A549 (cell line): ENCODE measurements at places on chromosomes 2 and 18.

DNA sequence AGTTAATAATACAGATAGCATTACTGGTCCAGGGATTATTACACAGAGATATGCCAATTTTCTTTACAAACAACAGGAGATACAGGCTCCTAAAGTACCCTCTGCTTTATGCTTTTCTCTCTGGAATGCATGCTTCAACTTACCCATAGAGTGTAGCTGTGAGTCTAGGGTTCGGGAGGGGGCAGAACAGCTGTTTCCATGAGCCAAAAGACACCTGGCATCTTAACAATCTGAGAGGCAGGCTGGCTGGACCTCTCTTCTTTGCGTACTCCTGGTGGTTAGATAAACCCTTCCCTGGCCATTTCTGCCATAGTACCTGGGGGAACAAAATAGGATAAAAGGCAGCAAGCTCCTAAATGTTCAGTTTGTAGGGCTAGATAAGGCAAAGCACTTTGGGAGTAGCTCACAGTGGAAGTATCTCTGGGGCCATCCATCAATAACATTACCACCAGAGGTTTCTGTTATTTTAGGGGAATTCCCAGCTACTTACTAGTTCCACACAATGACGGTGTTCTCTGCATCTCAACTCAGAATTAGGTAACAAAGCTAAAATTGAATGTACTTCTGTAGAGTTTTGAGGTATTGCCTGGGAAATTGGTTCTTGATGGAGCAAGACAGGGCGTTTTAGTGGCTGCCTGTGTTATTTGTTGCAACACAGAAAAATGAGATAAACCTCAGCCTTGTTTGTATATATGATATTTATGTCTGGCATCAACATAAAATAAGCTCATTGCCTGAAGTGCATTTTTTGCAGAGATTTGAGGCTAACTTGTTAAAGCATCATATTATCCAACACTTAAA lies 6.2 kb upstream of the CCDC85A start:
- no peak for DNase-seq

DNA sequence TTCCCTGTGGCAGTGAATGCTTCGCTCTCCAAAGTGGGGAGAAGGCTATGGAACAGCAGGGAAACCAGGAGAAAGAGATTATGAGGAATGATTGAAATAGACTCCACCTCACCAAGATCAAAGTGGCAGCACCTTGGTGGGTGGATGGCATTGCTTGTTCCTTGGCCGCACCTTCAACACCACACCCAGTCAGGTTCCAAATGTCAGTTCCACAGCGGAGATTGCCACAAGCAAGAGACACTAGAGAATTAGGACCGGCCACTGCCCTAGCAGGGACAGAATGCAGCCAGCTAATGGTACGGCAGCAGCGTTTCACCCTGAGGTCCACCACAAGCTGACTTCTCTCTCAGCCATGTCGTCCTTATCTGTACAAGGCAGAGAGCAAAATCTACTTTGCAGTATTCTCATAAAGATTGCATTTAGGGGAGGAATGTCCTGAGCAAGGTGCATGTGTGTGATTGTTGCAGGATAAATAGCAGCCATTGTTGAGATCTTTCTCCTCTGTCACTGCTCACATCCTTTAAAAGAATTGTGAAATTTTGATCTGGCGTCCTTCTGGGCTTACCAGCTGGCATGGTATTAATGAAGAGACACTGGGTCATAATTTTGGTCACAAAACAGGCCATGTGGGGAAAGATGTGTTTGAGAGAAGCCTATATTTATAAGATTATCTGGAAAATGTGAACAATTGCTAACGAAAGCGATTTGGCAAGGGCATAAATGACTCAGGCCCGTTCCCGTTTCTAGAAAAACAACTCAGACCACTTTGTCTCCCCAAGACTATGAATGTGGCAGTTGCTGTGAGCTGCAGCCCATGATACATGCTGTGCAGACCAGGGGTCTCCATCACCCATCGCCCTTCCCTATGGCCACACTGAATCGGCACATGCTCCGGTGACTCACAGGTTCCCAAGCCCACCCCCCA lies 228.6 kb upstream of the ID2 start:
- no peak for DNase-seq

- DNase-seq: no peak
Observed at GRCh38 chr2:43238176-43238575, 11.8 kb upstream of the ZFP36L2 start.

DNA sequence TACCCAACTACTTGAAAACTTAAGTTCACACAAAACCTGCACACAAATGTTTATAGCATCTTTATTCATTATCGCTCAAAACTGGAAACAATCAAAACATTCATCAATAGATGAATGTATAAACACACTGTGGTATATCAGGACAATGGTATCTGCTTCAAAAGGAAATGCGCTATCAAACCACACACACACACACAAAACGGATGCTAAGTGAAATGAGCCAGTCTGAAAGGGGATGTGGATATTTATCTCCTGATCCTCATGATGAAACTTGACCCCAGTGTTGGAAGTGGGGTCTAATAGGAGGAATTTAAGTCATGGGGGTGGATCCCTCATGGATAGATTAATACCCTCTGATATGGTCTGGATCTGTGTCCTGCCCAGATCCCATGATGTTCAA lies 22.0 kb downstream of the PDCL3 start:
- no peak for DNase-seq

- peak; percentile 31 for DNase-seq
Observed at GRCh38 chr18:11840493-11840892, 10.7 kb upstream of the CHMP1B start.

DNA sequence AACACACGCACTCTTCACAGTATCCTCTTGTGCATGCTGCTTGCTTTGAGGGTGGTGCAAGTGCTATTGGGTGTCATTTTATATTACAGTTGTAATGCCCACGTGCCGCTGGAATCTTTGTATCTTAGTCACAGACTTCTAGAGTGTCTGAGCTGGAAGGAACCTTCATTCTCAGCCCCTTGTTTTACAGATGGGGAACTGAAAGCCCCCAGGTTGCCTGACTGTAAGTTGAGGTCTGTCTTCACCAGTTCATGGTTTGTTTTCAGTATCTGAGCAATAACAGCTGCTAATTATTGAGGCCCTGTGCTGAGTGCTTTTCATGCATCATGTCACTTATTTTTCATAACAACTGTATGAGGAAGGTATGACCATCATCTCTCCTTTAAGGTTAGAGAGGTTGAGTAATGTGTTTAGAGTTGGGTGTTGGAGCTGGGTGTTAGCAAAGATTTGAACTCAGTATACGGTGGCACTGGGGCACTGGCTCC lies 77.0 kb downstream of the PRKCE start:
- no peak for DNase-seq

- DNase-seq: no peak
Observed at GRCh38 chr2:232473467-232473890, 14.2 kb downstream of the ECEL1 start.

GRCh38 chr18:35322486-35323458 lies 21.4 kb downstream of the ZNF24 start:
- DNase-seq: no peak

DNA sequence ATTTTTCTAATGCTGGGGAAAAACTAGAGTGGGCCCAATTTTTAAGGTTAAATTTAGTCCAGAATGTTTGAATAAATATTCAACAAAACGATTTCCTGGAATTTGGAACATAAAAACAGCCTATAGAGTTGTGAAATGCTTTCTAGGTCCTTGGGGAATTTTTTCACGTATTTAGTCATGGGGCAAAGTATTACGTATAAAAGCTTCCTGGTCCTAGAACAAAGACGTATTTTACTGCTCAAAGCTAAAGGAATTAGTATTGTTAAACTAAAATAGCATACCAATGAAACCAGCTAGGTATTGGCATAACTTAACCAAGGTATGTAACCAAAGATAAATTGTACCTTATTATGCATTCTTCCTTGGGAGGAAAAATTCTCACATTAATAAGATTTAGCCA lies 1.6 kb downstream of the SESTD1 start:
- DNase-seq: peak; percentile 9

DNA sequence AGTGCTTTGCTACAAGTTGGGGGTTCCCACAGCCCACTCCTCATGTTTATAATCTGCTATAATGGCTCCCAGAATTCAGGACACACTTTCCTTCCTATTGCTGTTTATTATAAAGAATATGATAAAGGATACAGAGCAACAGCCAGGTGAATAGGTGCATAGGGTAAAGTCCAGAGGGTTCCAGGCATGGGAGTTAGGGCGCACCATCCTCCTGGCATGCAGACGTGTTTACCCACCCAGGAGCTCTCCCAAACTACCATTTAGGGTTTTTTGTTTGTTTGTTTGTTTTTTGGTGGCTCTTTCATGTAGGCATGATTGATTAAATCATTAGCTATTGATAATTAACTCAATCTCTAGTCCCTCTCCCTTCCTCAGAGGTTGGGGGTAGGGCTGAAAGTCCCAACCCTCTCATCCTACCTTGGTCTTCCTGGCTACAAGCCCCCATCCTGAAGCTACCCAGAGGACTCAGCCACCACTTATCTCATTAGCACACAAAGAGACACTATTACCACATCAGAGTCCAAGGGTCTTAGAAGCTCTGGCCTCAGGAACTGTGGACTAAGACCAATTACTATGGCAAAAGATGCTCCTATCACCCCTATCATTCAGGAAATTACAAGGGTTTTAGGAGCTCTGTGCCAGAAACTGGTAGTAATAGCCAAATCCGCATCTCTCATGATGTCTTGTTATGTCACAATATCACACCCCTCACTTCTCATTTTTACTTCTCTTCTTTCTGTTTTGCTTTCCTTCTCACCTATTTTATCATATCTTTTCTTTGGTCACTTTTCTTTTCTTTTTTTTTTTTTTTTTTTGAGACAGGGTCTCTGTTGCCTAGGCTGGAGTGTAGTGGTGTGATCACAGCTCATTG lies 154.9 kb upstream of the TTC39C start:
- no peak for DNase-seq

- DNase-seq: no peak
Observed at GRCh38 chr2:44758591-44758990, 182.9 kb upstream of the SIX3 start.
